ENCODE measurements at places on chromosomes 4 and X.

GRCh38 chrX:77742788-77743476 lies 43.1 kb downstream of the ATRX start:
- DNase-seq, result no peak

GRCh38 chr4:184310171-184310567 lies 92.5 kb upstream of the ENPP6 start:
- peak; percentile 66 for DNase-seq

- no peak for DNase-seq
These were observed 37.2 kb downstream of the TMEM47 start for GRCh38 chrX:34619920-34620319.

GRCh38 chrX:143455046-143455445 lies 62.2 kb downstream of the SPANXN3 start:
- no peak for DNase-seq

- no peak for DNase-seq
These were observed 497 bp upstream of the GRPEL1 start for GRCh38 chr4:7068279-7068842.

DNA sequence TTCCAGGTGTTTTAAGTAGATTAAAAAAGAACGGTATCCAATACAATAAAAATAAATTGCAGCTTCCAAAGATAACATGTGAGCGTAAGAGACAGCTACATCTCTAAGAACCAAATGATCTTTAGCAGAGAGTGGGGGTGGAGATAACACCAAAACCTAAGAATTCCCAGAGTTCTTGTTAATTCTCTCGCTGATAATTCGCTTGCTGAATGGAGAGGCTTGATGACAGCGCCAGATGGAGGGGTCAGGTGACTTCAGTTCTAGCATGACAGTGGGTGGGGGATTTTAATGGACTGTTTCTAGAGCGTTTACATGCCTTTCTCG lies 2.3 kb downstream of the CLCN4 start:
- no peak for DNase-seq

DNA sequence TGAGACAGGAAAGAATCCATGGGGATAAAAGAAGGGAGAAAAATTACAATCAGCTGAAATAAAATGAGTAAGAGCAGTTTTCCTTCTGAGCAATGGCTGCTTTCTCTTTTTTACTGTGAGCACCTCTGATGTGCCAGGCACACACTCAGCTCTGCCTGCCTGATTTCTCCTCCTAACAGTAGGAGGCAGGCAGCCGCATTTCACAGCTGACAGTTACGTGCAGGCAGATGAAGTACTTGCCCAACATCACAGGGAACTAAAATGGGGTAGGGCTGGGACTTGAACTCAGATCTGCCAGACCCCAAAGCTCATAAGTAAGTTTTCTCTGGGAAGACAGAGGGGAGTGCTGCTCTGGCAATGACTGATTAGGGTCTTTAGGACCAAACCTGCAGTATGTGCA lies 54.6 kb downstream of the C4orf50 start:
- no peak for DNase-seq

GRCh38 chr4:58216461-58216860 lies 1106.3 kb upstream of the IGFBP7 start:
- DNase-seq, result no peak

GRCh38 chr4:128657638-128658037 lies 151.9 kb upstream of the JADE1 start:
- DNase-seq, result no peak

DNA sequence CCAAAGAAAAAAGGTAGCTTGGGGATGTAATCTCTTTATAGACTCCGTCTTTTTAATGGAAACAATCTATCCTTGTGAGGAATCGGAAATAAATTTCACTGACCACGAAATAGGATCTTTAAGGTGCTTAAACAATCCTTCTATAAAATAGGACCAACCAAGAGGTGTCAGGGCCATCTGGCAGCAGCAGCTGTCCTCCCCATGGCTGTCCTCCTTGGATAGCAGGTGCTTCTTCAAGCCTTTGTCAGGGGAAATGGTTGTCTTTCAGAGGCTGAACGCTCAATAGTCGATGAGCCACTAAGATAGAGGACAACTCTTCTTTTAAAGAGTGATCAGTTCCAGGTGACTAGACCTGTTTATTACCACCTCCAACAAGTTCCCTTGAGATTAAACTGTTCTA lies 231.0 kb downstream of the ADGRL3 start:
- no peak for DNase-seq

All from CD4-positive, alpha-beta T cell treated with Interleukin-17A for 1 hour (primary cell).